ENCODE measurements at places on chromosomes 1 and 21. TPM values are rescaled to one million over a fixed set of nuclear protein-coding genes. Genes with fewer than 3 reads are reported as not detected.
A peak's percentile ranks its signal among the peaks of the same experiment; 100 is the strongest.

Gene APCS
- polyA plus RNA-seq: not detected

Gene TNNI3K
- polyA plus RNA-seq: 0.51 TPM

Gene SLX9
- 14.5 TPM for polyA plus RNA-seq

Gene SLC5A9
- polyA plus RNA-seq: 0.42 TPM

Gene SMG5
- polyA plus RNA-seq: 7.0 TPM

Gene LRRC53
- polyA plus RNA-seq: not detected

DNA sequence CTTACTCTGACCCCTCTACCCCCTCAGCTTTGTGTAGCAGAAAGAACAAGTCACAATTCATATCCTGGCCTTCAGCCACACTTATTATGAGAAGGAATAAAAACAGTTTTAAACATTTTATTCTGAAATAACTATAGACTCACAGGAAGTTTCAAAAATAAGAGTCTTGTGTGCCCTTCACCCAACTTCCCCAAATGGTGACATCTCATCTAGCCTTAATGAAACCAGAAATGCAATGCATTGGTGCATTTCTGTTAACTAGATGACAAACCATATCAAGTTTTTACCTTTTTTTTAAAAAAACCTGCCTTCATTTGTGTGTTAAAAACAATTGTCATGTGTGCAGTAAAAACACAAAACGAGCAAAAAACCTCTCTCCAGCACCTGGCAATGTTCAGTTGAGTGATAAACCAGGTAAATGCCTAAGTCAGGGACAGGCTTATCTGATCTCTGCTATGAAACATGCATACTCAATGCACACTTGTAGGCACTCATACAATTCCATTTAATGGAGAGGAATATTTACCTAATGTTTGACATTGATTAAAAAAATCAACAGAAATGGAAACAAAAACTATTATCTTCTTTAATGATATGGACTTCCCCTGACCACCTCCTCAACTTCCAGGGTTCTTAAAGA is 51.5 kb downstream of the SH3BGR start:
- no peaks in the 10 kb centered on the region for H3K27me3 ChIP-seq
- H3K27ac ChIP-seq: peak overlapping the region; percentile 21
- H3K36me3 ChIP-seq: no peaks in the 10 kb centered on the region
- peak; percentile 6 for DNase-seq
- H3K4me3 ChIP-seq: no peak overlapping the region
- peaks cover 14% of the 10 kb centered on the region for H3K4me1 ChIP-seq

DNA sequence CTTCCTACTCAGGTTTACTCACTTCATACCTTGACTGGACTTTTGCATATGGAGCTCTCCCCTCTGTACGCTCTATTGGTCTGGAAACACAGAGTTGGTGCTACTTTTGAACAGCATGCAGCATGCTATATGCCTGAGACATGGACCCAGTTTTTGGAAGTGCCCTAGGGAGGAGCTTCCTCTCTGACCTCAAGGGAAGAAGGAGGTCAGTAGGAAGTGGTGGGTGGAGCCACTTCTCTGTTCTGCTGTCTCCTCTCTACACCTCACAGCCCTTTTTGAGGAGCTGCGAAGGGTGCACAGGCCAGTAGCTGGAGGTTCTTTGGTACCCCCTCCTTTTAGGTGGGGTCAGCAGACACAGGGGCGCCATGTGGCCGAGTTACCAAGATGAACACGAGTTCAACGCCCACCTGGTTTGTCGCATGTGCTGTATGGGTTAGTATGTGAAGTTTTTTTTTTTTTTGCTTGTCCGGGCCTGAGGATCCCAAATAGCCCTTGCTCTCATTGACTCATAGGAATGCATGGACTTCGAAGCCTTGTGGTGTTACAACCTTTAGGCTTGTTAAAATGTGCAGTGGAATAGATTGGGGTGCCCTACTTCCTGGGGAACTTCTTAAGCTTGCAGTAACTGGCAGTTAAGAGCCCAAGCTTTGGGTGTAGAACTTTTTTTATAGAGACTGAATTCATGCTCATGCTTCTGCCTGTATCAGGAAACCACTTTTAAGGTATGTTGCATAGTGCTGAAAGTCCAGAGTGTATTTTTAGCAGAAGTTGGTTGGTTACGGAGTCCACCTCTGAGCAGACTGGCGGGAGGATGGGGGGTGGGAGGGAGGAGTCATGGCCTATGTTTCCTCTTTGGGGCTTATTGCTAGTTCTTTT is 10.7 kb downstream of the MACF1 start:
- H3K27ac ChIP-seq: peak overlapping the region; percentile 82
- no peaks in the 10 kb centered on the region for H3K27me3 ChIP-seq
- H3K4me1 ChIP-seq: peaks cover 35% of the 10 kb centered on the region
- no peaks in the 10 kb centered on the region for H3K36me3 ChIP-seq

- H3K4me3 ChIP-seq: no peak overlapping the region
- H3K27me3 ChIP-seq: no peaks in the 10 kb centered on the region
- no peak overlapping the region for H3K27ac ChIP-seq
- no peak for DNase-seq
- no peaks in the 10 kb centered on the region for H3K4me1 ChIP-seq
- no peaks in the 10 kb centered on the region for H3K36me3 ChIP-seq
These were observed 92.1 kb downstream of the UBE2U start for GRCh38 chr1:64295561-64295960.

- H3K4me1 ChIP-seq: peaks cover 67% of the 10 kb centered on the region
- peaks cover under 1% of the 10 kb centered on the region for H3K36me3 ChIP-seq
- H3K4me3 ChIP-seq: no peak overlapping the region
- H3K27me3 ChIP-seq: no peaks in the 10 kb centered on the region
- no peak for DNase-seq
These were observed 1.5 kb downstream of the CD2 start for GRCh38 chr1:116755681-116756080.

DNA sequence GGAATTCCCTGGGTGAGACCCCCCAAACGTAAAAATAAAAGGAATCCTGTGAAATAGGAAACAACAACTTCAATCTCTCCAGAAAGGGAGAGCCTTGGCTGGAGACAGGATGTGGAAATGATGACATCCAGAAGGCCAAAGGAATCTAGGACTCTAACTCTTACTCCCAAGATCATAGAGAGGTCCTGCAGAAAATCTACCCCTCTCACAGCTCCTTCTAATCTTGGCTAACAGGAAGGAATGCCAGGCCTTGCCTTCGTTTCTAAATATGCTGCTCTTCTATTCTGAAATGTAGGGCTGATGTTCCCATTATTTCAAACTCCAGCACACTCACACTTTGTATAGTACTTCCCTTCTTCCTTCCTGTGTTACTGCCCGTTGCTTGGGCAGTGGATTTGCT is 40.7 kb downstream of the ARHGEF11 start:
- H3K36me3 ChIP-seq: no peaks in the 10 kb centered on the region
- no peak for DNase-seq
- H3K27ac ChIP-seq: no peak overlapping the region
- no peaks in the 10 kb centered on the region for H3K4me1 ChIP-seq
- H3K27me3 ChIP-seq: no peaks in the 10 kb centered on the region

DNA sequence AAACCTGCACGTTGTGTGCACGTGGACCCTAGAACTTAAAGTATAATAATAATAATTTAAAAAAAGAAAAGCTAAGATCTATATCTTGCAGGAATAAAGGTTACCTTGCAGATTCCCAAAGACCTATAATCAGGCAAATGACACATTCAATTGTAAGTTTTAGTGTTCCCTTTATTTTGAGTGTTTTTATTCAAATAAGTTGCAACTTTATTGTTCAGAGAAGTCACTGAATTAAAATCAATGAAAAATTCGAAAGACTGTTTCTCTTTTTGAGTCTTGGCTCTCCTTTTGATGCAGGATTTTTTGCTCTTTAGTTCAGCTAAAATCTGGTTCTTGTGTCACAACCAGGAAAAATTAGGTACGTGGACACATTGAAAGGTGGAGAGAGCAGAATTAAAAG is 27.8 kb upstream of the TNFSF4 start:
- no peaks in the 10 kb centered on the region for H3K36me3 ChIP-seq
- no peak overlapping the region for H3K27ac ChIP-seq

- no peak for DNase-seq
- no peak overlapping the region for H3K4me3 ChIP-seq
- H3K27ac ChIP-seq: no peak overlapping the region
- H3K4me1 ChIP-seq: no peaks in the 10 kb centered on the region
- H3K36me3 ChIP-seq: no peaks in the 10 kb centered on the region
These were observed 12.7 kb upstream of the ZMYM6 start for GRCh38 chr1:35044431-35044830.

- H3K4me3 ChIP-seq: no peak overlapping the region
- DNase-seq: no peak
- H3K27ac ChIP-seq: no peak overlapping the region
These were observed 14.3 kb downstream of the TTLL10 start for GRCh38 chr1:1187938-1188337.

- no peak overlapping the region for H3K27ac ChIP-seq
- no peak for DNase-seq
These were observed 97.5 kb downstream of the SEC16B start for GRCh38 chr1:177872308-177872900.

GRCh38 chr21:31993826-31994825 is 121.3 kb downstream of the HUNK start:
- H3K4me3 ChIP-seq: no peak overlapping the region
- H3K27ac ChIP-seq: no peak overlapping the region
- DNase-seq: no peak
- no peaks in the 10 kb centered on the region for H3K36me3 ChIP-seq
- H3K4me1 ChIP-seq: no peaks in the 10 kb centered on the region
- H3K27me3 ChIP-seq: no peaks in the 10 kb centered on the region

GRCh38 chr1:27394925-27395324 is 2.5 kb downstream of the GPR3 start:
- no peak overlapping the region for H3K4me3 ChIP-seq
- H3K27ac ChIP-seq: no peak overlapping the region
- peaks cover 18% of the 10 kb centered on the region for H3K4me1 ChIP-seq
- H3K27me3 ChIP-seq: no peaks in the 10 kb centered on the region

- H3K27me3 ChIP-seq: no peaks in the 10 kb centered on the region
- no peaks in the 10 kb centered on the region for H3K4me1 ChIP-seq
- no peaks in the 10 kb centered on the region for H3K36me3 ChIP-seq
- H3K27ac ChIP-seq: no peak overlapping the region
These were observed 66.3 kb upstream of the NTPCR start for GRCh38 chr1:232883992-232884661.

- H3K27ac ChIP-seq: no peak overlapping the region
- no peaks in the 10 kb centered on the region for H3K4me1 ChIP-seq
- no peak overlapping the region for H3K4me3 ChIP-seq
- no peaks in the 10 kb centered on the region for H3K27me3 ChIP-seq
- no peaks in the 10 kb centered on the region for H3K36me3 ChIP-seq
These were observed 100.8 kb upstream of the DSCAM start for GRCh38 chr21:40947713-40948112.

DNA sequence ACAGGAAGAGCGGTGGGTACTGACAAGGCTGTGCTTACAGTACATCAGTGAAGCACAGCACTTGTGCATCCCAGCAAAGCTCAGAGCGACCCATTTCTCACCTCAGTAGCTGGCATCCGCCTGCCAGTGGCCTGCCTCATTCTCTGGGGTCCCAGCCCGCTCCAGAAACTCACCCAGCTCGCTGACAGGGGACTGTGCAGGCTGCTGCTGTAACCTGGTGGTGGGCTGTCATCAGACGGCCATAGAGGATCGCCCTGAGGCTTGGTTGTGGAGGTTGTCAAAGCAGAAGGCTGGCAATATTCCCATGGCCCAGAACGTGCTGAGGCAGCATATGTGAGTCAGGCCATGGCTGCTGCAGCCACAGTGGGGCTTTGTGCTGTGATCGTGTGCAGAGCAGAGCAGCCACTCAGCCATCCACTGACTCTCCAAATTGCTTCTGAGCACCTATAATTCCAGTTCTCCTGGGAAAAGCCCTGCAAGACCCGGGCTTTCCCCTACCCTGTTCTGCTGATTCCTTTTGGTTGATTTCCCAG is 13.6 kb upstream of the GPR137B start:
- H3K27ac ChIP-seq: no peak overlapping the region
- peaks cover 3% of the 10 kb centered on the region for H3K27me3 ChIP-seq
- no peaks in the 10 kb centered on the region for H3K36me3 ChIP-seq
- no peaks in the 10 kb centered on the region for H3K4me1 ChIP-seq

DNA sequence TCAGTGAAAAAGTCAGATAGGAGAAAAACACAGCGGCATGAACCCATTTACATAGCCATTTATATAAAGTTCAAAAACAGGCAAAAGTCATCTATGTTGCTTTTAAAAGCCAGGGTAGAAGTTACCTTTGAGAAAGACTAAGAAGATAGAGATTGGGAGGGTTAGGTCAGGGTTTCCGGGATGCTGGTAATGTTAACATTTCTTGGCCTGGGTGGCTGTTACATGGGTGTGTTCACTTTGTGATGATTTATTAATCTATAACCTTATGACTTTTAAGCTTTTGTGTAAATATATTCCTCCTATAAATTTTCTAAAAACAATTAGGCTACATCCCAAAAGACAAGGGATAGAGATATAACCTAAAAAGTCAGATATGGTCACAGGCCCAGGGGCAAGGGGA is 15.0 kb upstream of the FAM20B start:
- no peaks in the 10 kb centered on the region for H3K4me1 ChIP-seq
- H3K36me3 ChIP-seq: no peaks in the 10 kb centered on the region
- no peak for DNase-seq
- H3K27me3 ChIP-seq: no peaks in the 10 kb centered on the region

DNA sequence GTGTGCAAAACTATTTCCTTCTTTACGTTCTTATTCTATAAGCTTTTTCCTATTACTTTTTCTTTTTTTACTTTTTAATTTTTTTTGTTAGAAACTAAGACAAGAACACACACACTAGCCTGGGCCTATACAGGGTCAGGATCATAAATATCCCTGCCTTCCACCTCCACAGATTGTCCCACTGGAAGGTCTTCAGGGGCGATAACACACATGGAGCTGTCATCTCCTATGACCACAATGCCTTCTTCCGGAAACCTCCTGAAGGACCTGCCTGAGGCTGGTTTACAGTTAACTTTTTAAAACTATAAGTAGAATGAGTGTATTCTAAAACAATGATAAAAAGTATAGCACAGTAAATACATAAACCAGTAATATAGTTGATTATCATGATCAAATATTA is 10.3 kb upstream of the FAM89A start:
- H3K27ac ChIP-seq: no peak overlapping the region
- H3K36me3 ChIP-seq: no peaks in the 10 kb centered on the region
- no peak overlapping the region for H3K4me3 ChIP-seq
- no peaks in the 10 kb centered on the region for H3K27me3 ChIP-seq
- peaks cover 32% of the 10 kb centered on the region for H3K4me1 ChIP-seq

DNA sequence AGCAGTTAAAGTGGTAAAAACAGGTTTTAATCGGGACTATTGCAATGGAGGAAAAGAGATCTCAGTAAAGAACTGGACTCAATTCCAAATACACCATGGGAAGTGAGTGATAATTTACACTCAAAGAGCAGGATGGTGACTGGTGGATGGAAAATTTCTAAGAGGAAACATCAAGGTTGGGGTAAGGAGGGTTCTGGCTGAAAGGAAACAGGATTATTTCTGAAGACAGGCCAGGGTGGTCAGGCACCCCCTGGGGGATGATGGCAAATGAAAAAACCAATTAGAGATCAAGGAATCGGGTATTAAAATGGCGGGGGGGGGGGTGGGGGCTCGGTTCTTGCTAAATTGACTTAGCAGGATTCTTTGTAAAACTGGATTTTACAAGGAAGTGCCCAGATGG is 12.3 kb upstream of the HSD11B1 start:
- H3K27ac ChIP-seq: no peak overlapping the region
- H3K4me1 ChIP-seq: peaks cover 4% of the 10 kb centered on the region
- H3K36me3 ChIP-seq: no peaks in the 10 kb centered on the region
- H3K27me3 ChIP-seq: peaks cover 4% of the 10 kb centered on the region
- H3K4me3 ChIP-seq: no peak overlapping the region

All from CD14-positive monocyte (primary cell).